ENCODE measurements at places on chromosomes 13 and 19.

GRCh38 chr13:91074091-91074490 lies 273.4 kb upstream of the MIR17HG start:
- no peak for DNase-seq

DNA sequence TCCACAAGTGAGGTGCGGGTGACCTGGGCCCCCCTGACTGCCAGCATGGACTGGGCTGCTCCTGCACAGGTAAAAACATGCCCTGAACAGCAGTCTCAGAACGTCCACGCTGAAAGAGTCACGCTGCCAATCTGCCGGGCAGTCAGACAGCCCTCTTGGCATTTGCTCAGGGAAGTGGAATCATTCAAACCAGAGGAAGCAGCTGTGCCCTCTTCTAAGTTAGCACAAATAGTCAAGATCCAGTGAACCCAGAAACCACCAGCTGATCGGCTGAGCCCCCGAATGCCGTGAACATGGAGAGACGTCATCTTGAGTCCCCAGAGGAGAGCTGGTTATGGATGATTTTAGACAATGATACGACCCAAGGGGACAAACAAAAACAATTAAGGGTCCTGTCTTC lies 34.4 kb downstream of the KLF2 start:
- DNase-seq, result no peak

- no peak for DNase-seq
These were observed 2.4 kb upstream of the RGL3 start for GRCh38 chr19:11421371-11422098.

DNA sequence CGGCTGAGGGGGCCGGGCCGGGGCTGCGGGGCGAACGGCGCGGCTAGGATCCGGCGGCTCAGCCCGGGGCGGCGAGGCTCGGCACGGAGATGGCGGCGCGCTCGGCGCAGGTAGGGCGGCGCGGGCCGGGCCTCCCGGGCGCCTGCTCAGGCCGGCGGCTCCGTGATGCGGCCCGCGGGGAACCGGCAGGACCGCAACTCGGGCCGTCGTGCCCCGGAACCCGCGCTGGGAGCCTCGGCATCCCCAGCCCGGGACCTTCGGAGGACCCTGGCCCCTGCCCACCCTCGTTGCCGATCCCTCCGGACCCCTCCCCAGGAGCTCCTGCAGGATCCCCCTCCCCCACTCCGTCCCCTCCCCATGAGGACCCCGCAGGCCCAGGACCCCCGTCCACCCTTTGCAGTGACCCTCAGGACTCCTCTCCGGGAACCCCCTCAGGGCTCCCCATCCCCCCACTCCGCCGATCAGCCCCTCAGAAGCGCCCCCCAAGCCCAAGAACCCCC lies 304 bp downstream of the EVI5L start:
- DNase-seq, result no peak

DNA sequence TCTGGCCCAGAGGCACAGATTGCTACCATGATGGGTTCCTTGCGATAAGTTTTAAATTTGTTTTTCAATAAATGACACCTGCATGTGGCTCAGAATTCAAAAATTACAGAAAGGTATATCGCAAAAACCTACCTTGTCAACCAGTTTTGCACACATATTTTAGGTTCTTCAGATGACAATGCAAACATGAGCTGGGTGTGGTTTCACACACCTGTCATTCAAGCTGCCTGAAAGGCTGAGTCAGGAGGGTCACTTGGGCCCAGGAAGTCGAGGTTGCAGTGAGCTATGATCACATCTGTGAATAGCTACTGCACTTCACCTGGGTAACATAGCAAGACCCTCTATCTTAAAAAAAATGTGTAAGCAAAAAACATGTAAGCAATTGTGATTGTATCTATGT lies 56.1 kb downstream of the DNM2 start:
- DNase-seq, result no peak

DNA sequence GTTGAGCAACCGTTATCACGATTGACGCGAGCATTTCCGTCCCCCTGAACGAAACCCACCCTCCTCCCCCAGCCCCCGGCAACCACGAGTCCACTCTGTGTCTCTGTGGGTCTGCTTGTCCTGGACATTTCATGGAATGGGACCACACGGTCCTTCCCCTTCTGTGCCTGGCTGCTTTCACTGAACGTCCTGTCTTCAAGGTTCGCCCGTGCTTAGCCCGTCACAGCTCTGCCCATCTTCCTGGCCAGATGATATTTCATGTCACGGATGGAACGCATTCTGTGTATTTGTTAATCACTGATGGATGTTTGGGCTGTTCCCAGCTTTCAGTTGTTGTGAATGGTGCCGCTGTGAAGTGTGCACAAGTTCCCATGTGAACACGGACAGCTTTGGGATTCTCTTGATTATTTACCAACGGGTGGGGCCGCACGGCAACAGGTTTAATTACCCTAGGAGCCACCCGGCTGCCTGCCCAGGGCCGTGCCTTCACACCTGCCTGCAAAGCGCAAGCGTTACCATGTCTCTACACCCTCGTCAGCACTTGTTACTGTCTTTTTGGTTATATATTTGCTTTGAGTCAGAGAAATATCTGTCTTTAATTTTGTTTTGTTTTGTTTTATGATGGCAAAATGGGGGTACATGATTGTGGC lies 42.5 kb downstream of the RASA3 start:
- DNase-seq, result no peak

DNA sequence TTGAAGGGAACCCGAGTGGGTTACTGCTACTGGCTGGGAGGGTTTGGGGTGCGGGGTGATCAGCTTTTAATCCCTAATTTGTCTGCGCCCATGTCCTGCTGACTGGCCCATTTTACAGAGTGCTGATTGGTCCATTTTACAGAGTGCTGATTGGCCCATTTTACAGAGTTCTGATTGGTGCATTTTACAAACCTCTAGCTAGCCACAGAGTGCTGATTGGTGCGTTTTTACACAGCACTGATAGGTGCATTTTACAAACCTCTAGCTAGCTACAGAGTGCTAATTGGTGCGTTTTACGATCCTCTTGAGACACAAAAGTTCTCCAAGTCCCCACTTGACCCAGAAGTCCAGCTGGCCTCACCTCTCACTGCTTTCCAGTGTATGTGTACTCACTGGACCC lies 43.2 kb downstream of the MTMR6 start:
- DNase-seq, result no peak

DNA sequence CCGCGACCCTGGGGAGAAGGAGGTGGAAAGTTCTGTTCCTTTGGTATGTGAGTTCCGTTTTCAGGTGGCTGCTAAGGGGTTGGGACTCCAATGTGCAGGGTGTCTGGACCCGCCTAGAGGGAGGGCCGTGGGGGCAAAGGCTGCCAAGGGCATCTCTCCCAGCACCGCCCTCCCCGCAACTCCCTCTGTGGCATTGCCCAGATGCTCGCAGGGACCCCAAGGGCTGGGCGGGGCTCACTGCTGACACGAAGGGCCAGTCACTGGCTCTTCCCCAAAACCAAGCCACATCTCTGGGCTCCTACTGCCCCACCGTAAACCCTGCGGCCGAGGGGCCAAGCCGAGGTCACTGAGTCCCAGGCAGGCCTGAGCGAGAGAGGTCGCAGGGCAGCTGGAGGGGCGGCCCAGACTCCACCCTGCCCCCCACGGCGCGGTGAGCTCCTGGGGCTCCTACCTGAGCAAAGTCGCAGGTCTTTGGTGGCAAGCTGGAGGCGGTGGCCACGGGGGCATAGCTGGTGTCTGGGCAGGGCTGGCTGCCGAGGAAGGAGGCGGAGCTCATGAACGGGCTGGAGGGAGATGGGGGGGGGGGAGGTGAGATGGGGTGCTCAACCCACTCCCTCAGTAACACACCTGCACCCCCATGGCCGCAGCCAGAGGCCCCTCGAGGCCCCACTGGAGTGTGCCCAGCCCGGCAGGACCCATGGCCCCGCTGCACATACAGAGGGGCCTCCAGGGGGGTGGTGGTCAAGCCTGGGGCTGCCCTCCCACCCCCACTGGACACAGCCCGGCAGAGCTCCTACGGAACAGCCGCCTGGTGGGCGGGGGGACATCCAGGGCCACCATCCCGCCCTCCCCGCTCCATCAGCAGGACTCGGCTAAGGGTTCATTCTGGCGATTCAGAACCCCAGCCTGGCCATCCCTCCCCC lies 26.9 kb downstream of the SBNO2 start:
- no peak for DNase-seq

DNA sequence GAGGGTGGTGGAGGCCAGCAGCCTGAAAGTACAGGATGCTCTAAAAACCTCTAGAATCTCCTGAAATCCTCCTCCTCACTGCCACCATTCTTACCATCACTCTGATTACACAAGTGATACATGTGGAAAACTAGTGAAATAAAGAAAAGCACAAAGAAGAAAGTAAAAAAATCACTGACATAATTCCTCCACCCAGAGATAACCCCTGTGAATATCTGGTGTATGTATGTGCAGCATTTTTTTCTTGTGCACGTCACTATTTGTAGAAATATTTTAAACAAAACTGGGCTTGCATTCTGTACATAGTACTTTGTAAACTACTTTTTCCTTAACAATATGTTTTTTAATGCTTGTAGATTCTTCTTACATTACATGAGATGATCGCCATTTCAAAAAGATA lies 73.2 kb downstream of the CDADC1 start:
- DNase-seq, result no peak

DNA sequence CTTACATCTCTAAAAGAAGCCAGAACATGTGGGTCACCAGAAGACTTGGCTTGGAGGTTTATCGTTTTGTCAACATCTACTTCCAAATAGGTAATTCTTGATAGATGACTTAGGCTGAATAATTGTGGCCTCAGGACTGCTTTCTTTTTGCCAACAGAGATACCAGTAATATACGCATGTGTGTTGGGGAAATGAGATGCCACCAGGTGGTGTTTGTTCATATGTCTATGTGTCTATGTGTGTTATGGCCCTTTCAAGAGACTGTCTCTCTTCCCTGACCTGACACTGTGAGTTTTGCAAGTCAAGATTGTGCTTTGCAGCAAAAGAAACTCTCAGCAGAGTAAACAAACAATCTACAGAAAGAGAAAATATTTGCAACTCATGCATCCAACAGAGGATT lies 31.6 kb upstream of the METTL21C start:
- DNase-seq, result no peak

GRCh38 chr13:98298599-98298998 lies 121.5 kb upstream of the RNF113B start:
- DNase-seq, result no peak

GRCh38 chr13:31000889-31001288 lies 68.4 kb downstream of the TEX26 start:
- no peak for DNase-seq

DNA sequence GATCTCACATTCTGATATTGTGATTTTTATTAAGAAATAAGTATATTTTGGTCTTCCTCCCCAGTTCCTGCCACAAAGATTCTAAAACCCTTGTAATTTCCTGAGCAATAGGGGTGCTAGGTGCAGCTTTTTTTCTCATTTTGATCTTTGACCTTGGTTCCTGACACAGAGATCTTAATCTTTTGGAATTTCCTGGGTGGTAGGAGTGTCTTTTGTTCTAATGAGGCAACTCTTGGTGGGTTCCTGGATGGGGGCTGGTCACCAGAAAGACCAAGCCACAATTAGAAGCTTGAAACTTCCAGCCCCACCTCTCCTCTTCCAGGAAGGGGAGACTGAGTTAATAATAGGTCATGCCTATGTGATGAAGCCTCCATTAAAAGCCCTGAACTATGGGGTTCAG lies 334.6 kb downstream of the FOXO1 start:
- DNase-seq, result no peak

- no peak for DNase-seq
These were observed 4.8 kb upstream of the MYH14 start for GRCh38 chr19:50198431-50199258.

GRCh38 chr13:67917291-67917987 lies 687.3 kb upstream of the PCDH9 start:
- no peak for DNase-seq

DNA sequence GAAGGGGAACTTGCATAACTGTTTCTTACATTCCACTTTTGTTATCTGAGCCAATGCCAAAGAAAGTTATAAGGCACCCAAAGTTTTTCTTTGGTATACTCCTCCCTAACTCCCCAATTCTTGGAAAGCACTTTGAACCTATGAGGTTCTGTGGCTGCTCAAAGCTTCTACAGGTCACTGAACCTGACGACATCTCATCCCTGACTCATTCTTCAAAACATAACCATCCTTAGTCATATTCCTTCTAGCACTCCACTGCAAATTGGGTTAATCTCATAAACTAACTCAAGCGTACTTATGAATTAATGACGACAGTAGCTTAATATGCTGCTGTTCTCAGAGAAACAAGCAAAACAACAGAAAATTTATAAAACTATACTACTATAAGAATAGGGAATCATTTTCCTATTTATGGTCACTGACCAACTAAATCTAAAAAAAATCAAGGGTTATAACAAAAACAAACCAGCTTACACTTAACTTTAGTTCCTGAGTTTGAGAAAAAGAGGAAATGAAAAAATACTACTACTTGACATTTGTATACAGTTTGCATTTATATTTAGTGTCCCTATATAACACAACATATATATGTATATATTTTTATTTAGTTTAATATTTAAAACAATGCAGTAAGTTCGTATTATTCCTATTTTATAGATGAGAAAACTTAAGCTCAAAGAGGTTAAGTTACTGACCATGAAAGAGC lies 69.1 kb downstream of the CAB39L start:
- no peak for DNase-seq

GRCh38 chr13:99507054-99507453 lies 5.8 kb downstream of the TM9SF2 start:
- no peak for DNase-seq

DNA sequence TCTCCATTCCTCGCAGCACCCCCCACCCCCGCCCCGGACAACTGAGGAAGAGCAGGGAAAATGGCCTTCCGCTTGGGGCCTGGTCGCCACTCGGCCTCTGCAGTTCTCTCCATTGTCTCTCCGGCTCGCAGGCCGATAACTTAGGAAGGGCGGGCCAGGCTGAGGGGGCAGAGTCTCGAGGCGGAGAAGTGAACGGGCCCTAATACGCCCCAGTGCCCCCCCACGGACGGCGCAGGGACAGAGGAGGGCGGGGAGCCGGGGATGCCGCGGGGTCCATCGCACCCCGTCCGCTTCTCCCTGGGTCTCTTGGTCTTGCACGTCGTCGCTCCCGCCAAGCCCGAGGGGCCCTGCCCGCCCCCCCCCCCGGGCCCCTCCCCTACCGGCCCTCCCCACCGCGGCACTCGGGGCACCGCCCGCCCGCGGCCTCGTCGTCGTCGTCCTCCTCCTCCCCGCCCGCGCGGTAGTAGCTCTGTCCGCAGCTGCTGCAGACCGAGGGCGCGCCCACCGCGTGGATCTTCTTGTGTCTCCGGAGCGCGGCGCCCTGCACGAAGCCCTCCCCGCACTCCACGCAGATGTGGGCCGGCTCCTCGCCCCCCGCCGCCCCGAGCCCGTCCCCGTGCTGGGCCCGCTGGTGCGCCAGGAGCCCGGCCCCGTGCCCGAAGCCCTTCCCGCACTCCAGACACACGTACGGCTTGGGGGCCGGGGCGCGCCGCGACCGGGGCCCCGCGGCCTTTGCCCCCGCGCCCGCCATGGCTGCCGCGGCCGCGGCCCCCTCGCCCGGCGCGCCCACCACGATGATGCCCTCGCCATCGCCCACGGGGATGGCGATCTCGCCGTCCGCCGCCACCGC lies 33.2 kb downstream of the ZNF787 start:
- no peak for DNase-seq
